ENCODE measurements at places on chromosomes 1 and 21.

- DNase-seq = no peak
Observed at GRCh38 chr1:40838980-40839942, 22.9 kb downstream of the CITED4 start.

GRCh38 chr1:218804014-218804785 is 369.5 kb upstream of the LYPLAL1 start:
- DNase-seq = no peak

- no peak for DNase-seq
Observed at GRCh38 chr1:75392278-75392677, 218.6 kb downstream of the SLC44A5 start.

- no peak for DNase-seq
Observed at GRCh38 chr1:224872832-224873433, 56.5 kb upstream of the DNAH14 start.

DNA sequence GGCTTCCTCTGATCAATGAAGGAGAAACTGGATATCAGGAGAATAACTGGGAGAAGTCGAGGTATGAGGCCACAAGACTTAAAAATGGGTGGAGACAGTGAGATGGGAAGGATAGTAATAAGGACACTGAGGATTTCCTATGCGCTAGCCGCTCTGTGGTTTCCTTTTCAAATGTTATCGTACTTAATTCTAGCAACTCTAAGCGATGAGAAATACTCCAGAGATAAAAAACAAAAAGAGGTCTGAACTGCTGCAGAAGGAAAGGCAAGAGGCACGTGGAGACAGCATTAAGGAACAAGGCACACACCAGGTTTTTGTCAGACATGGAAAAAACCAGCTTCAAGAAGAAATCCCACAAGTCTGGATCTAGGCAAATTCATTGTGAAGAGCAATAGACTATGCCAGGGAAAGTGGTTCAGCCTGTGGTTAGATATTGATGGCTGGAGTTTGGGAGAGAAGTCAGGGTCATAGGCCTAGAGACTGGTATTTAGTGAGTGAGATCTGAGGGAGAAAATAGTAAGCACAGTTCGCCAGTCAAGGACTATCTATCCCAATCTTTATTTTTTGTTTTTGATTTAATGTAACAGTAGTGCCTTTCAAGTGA is 5.3 kb downstream of the CLCA2 start:
- DNase-seq = no peak

GRCh38 chr1:196449460-196449859 is 158.8 kb downstream of the KCNT2 start:
- no peak for DNase-seq

DNA sequence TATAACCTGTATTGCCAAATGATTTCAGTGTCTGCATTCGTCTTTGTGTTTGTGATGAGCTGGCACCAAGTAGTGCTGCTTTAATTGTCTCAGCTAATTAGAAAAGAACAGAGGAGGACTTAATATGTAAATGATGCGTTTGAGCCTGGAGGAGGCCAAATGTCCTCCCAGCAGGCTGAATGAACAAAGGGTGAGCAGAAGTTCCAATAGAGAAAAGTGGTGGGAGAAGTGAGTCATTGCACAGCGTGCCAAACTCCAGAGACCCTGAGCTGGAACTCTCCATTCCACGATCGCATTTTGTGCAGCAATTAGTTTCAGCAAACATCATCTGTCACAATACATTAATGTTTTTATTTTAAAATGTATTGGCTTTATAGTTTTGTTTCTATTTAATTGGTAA is 17.9 kb downstream of the ETV3L start:
- no peak for DNase-seq

GRCh38 chr1:237227476-237227875 is 185.5 kb downstream of the RYR2 start:
- no peak for DNase-seq

- DNase-seq = no peak
Observed at GRCh38 chr1:116451702-116452101, 78.7 kb downstream of the ATP1A1 start.

- DNase-seq = no peak
Observed at GRCh38 chr1:41530411-41530810, 45.9 kb upstream of the EDN2 start.

DNA sequence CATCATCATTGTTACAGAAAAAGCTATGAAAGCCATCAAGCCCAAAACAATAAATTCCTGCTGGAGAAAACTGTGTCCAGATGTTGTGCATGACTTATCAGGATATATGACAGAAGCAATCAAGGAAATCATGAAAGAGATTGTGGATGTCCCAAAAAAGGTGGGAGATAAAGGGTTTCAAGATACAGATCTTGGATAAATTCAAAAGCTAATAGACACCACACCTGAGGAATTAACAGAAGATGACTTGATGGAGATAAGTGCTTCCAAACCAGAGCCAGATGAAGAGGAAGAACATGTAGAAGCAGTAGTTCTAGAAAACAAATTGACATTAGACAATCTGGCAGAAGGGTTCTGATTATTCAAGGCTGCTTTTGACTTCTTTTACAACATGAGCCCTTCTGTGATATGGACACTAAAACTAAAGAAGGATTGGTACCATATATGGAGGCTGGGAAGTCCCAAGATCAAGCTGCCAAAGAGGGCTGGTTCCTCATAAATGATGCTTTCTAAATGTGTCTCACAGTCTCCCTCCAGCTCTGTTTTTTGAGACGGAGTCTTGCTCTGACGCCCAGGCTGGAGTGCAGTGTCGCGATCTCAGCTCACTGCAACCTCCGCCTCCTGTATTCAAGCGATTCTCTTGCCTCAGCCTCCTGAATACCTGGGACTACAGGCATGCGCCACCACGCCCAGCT is 32.1 kb upstream of the LRIG2 start:
- DNase-seq = no peak

- no peak for DNase-seq
Observed at GRCh38 chr1:51218570-51218969, 17.5 kb upstream of the RNF11 start.

- no peak for DNase-seq
Observed at GRCh38 chr1:174149216-174149615, 10.1 kb upstream of the RABGAP1L start.

DNA sequence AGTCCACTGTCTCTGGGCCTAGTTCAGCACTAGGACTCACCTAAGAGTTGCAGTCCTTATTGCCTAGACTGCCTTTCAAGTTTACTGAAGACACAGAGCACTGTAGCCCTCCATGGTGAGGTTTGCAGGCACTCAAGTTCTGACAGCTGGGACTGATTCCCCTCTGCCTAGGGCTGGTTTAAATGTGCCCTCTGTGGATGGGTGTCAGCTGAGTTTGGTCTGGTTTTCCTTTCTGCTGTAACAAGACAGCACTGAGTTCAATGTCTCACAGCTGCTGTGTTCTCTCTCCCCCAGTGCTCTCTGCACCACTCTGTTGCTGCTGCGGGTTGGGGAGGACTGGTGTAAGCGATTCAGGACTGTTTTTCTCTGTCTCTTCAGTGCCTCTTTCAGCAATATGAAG is 75.2 kb upstream of the C1orf21 start:
- DNase-seq = no peak

DNA sequence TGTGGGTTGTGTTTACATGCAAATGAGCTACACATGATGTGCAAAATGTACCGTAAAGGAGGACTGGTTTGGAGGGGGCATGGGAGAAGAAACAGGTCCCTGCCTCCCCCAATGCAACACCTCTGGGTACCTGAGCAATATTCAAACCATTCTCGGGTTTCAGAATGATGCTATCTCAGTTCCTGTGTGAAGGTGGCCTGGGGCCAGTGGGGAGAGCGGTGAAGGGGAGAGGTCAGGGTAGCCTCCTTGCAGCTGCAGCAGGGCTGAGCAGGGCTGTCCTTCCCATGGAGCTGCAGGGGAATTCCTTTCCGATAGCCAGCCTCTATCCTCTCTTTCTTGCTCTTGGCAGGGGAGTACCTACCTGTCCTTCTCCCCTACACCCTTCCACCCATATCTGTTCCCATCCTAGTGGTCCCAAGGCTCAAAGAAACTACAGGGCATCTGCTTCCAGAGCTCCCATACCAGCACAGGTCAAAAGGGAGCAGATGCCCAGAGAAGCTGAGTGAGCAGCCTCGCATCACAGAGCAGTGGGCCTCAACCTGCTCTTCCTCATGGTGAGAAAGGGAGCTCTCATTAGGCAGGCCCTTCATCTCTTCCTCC is 11.9 kb downstream of the MEF2D start:
- DNase-seq = no peak

DNA sequence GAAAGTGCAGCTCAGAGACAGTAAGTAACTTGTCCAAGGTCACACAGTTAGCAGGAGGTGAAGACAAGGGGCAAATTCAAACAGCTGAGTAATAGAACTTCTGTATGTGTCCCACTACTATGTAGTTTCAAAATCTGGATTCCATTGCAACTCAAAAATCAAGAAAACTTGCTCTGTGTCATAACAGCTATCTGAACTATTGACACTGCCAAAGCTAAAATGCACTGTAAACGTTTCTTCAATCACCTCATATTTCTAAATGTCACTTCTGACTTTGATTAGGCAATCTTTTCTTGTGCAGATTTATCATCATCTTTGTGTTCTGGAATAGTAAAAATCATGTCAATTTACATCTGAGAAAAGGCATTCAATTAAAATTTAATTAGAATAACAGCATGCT is 957.6 kb downstream of the MRPL39 start:
- no peak for DNase-seq

GRCh38 chr1:35882586-35882944 is 444 bp upstream of the AGO1 start:
- no peak for DNase-seq

- no peak for DNase-seq
Observed at GRCh38 chr1:183212870-183213269, 26.8 kb downstream of the LAMC2 start.

DNA sequence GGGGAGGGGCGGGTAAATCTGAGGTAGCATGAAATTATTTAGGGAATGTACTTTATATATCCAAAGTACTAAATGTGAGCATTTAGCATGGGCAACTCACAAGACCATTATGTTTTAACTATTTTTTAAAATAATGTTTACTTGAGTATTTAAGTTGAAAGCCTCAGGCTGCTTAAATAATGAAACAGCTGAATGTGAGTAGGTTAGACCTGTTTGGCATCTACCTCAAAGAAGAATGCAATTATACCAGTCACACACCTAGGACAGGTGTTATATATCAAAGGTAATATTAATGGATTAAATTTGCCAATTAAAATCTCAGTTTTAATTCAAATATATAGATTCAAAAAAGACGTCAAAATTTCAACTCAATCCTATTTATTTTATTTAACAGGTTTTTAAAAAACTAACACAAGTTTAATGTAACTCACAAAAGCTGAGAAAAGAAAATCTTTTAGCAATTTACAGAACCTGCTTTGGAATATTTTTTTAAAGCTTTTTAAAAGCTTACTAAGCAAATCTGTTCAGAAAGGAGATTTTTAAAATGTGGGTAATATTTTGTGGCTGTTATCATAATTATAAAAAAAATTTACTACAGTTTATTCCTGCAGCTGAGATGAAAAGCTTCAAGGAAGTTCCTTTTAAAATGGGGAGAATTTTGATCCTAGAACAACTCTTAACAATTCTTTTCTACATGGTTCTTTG is 104.6 kb upstream of the LBR start:
- DNase-seq = no peak

DNA sequence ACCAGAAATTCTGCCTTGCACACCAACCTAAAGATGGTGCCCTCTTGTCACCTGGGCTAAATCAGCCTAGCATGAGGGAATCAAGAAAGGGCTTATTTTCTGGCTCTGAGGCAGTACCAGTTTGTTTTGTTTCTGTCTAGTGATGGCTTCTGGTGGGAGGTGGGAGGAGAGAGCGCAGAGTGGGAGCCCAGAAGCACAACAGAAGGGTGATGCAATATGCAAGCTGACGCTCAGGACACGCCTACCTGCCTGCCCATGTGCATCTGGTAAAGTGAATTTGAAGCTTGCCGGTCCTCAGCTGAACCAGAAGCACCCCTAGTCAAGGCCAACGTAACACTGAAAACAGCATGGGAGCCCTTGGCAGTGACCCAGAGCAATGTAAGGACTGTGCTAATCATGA is 138.4 kb upstream of the TIAM1 start:
- DNase-seq = no peak

DNA sequence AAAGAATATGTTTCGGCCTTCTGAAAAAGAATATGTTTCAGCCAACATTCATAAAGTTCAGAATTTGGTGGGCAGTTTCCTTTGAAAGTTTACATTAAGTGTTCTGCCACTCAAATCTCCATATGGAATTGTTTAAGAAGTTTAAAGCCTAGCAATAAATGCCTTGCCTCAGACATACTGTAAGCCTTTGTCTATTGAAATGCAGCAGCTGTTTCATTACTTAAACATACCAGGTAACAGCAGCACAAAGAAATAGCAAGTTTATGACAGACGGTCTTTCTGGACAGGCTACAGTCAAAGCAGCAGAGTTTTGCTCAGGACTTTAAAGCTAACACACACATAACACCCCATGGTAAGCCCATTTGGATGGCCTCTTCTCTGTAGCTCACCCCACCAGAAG is 38.5 kb upstream of the C1orf105 start:
- no peak for DNase-seq

GRCh38 chr1:87379306-87379705 is 50.6 kb downstream of the LMO4 start:
- DNase-seq = no peak

DNA sequence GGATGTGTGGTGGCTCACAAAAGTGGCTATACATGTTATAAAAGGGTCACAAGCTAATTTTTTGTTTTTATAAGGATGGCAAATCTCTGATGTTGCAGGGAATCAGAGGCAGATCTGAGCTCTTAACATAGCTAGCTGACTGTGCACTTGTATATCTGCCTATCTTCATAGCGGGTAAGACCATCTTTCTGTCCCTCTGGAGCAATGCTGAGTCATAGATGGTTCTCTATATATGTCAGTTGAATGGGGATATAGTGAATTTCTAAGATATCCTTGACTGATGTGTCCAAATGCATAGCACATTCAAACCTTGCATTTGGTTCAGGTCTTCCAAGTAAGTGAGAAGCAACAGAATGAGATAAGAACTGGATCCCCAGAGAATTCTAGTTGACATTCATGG is 272.6 kb upstream of the PROX1 start:
- no peak for DNase-seq

DNA sequence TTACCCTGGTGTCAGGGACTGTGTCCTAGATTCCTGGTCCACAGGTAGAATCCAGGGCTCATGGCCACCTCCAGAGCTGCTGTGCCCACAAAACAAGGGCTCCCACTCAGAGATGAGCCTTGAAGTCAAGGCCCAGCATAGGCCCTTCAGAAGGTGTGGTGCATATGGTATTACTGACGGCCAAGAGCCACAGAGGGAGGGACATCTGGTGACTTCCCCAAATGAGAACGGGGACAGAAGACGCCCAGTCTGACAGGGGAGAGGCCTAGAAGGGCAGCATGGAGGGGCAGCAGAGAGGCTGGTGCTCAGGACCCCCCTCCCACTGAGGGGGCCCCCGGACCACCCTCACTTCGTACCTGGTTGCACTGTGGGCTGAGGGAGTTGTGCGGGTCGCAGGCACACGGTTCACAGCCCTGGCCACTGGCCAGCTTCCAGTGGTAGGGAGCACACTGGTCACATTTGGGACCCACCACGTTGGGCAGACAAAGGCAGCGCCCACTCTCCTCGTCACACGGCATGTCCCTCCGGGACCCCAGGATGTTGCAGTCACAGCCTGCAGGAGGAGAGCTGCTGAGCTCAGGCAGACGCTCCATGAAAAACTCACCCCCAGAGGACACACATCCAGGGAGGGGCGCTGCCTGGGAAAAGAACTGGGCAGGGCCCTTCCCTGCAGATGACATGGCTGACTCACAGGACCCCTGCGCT is 25.0 kb downstream of the LAMB3 start:
- no peak for DNase-seq

Data from activated T-cell treated with anti-CD3 and anti-CD28 coated beads for 24 hours (primary cell).